ENCODE measurements at places on chromosomes 2 and 18.

DNA sequence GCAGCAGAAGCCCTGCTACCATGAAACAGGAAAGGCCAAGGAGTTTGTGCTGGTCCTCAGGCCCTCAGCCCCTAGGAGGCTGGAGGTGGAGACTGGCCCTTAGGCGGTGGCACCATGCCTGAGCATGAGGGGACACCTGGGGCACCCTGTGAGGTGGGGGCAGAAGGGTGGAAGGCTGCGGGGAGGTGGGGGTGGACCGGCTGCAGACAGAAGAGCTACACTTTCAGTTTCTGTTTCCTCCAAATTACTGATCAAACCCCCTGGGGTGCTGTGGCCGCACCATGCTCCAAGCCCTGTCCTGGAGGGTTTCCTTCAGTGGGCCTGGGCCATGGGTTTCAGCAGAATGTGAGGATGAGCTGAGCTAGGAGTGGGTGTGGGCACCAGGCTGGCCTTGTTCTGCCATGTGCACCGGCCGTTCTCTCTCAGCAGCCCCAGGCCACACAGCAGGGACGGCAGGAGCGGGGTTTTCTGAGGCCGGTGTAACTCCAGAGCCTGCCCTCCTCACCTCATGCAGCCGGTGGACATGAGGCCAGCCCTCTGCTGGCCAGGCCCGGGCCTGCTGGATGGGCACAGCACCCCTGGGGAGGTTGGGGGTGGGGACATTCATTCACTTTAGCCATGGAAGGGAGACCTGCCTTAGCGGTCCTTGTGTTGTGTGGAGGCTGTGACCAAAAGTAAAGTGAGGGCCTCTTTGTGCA, 51.5 kb downstream of the PLEKHB2 start:
- DNase-seq: no peak

DNA sequence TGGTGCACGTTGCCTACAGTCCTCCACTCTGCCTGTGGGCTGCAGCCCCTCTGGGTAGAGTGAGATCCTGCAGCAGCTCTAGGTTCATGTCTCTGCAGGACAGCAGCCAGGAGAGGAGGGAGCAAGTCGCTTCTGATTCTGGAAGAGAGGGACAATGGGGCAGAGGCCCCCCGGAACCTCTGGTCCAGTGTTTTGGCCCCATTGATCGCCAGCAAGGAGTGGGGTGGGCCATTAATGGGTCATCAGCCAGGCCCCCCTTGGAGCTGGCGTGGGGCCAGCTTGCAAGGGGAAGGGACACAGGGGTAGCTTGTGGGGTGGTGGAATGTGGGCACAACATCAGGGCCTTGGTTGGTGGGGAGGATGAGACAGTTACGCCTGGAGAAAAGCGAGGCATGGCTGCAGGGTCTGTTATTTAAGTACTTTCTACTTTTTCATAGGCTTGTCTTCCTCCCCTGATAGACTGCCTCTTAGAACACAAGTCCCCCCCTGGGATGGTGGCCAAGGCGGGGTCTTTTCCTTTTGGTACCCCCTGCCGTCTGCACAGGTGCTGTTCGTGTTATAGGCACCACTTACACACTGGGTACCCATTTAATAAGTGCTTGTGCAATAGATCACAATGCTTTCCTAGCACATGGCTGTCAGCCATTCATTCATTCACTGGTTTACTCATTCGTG, 44.6 kb downstream of the INHBB start:
- no peak for DNase-seq

DNA sequence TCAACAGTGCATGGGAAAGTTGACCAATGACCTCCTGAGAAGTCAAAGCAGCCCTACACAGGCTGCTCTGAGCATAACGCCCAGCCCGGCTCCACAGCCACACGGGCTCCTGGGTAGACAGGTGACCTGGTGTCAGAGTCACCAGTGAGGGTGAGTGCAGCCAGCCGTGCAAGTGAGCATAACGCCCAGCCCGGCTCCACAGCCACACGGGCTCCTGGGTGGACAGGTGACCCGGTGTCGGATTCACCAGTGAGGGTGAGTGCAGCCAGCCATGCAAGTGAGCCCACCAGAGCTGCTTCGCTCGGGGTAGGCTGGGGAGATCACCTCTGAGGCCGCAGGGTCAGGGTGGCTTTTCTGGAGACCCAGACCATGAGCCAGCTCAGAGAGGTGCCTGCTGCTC, 94.3 kb upstream of the TMEM18 start:
- DNase-seq: no peak

- no peak for DNase-seq
Observed at GRCh38 chr18:46320928-46321711, 216.9 kb downstream of the HAUS1 start.

DNA sequence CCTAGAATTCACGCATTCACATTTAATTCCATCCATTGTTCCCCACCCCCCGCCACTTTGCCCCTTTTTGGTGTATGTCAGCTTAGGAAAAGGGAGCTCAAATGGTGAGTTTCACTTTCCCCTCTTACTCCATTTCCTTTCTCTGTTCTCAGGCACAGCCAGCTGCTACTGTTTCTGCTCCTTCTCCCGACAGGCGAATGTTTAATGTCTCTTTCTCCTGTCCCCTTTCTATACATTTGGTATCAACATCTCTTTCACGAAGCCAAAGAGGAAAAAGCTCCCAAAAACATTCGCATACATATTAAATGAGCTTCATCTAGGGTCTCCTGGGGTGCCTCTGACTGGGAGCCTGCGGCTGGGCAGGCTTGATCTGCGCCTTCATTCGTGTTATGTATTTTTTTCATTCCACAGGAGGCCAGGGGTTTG, 124.2 kb upstream of the SATB2 start:
- DNase-seq: no peak

- no peak for DNase-seq
Observed at GRCh38 chr2:119463990-119464389, 32.3 kb downstream of the TMEM37 start.

- no peak for DNase-seq
Observed at GRCh38 chr2:96962567-96963203, 23.7 kb downstream of the FAM178B start.

DNA sequence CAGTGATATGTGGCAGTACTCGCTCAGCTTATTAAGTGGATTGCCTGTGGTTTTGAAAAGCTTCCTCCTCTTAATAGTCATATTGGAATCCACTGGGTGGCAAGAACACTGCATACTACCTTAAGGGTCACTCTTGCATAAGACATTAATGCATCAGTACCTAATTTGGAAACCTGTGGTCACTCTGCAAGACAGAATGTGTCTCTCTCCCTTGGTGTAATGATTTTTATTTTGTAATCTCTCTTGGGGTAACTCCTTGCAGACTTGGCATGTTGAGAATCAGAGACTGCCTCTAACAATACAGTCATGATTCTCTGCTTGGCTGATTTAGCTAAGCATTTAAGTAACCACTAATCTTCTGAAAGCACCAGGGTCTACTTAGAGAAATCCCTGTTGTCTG, 33.0 kb upstream of the IER3IP1 start:
- no peak for DNase-seq

GRCh38 chr2:8413589-8414135, 268.2 kb upstream of the ID2 start:
- DNase-seq: no peak

DNA sequence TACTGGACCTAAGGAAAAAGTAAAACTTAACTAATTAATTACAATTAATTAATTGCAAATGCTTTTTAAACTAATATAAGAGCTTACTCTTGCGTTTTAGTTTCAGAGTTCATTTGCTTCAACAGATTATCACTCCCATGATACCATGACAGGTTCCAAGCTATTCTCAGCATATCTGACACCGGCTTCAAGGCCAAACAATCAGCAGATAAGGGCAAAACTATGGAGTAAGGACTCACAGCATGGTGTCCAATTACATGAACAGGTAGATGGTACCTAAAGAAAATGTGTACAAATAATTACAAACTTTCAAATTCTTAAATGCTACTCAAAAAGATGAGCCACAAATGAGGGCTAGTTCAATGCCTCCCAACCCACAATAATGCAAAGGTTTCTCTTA, 77.2 kb downstream of the RTTN start:
- no peak for DNase-seq

- no peak for DNase-seq
Observed at GRCh38 chr2:53460347-53460746, 307.3 kb upstream of the CHAC2 start.

- DNase-seq: no peak
Observed at GRCh38 chr18:48694295-48694694, 155.5 kb downstream of the CTIF start.

- no peak for DNase-seq
Observed at GRCh38 chr2:134739236-134739878, 20.6 kb upstream of the TMEM163 start.

- DNase-seq: no peak
Observed at GRCh38 chr2:197986977-197987376, 182.6 kb downstream of the PLCL1 start.

DNA sequence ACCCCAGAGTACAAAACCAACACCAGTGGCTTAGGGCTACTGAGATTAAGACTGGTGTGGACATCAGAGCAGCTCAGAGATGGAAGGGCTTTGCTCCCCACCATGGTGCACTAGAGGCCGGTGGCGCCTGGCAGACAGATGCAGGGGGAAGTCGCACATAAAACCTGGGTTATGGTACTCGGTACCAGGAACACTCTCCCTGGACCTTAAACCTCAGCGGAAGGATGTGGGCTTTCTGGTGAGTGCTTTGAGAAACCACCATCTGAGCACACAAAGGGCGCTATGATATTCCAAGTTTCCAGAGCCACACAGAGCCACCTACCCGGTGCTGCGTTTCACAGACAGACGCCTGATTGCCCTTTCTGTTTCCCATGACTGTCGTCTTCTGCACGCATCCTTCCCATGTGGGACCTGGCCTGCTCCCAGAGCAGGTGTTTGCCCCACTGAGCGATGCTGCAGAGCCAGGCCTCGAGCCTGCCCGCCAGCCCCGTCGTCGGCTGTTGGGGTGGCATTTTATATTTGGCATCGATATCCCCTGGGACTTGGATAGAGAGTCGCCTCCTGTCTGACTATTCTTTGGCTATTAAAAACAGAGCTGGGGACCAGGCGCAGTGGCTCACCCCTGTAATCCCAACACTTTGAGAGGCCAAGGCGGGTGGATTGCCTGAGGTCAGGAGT, 89.5 kb upstream of the ODC1 start:
- no peak for DNase-seq

- DNase-seq: no peak
Observed at GRCh38 chr18:48739266-48740067, 200.6 kb downstream of the CTIF start.

DNA sequence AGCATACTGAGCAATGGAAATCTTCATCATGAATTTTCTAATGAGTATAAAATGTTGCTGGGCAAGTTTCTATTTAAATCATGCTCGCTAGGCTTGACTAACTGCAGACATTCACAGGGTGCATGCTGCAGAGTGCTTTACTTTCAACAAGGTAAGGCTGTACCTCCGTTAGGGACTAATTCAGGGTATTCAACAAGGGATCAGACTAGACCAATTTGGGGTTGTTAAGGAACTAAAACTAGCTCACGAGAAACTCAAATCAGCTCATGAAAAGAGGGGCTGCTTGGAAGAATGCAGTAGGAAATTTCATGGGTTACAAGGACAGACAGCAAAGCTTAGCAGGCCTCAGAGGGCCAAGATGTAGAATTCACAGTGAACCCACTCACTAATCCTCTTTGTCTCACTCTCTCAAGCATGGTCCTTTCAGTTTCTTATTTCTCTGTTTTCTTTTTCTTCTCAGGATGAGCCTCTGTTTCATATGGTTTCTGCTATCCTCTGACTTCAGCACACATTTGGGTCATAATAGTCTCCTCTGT, 2.2 kb downstream of the MYO3B start:
- no peak for DNase-seq

GRCh38 chr2:180085144-180085543, 78.0 kb upstream of the CWC22 start:
- no peak for DNase-seq

DNA sequence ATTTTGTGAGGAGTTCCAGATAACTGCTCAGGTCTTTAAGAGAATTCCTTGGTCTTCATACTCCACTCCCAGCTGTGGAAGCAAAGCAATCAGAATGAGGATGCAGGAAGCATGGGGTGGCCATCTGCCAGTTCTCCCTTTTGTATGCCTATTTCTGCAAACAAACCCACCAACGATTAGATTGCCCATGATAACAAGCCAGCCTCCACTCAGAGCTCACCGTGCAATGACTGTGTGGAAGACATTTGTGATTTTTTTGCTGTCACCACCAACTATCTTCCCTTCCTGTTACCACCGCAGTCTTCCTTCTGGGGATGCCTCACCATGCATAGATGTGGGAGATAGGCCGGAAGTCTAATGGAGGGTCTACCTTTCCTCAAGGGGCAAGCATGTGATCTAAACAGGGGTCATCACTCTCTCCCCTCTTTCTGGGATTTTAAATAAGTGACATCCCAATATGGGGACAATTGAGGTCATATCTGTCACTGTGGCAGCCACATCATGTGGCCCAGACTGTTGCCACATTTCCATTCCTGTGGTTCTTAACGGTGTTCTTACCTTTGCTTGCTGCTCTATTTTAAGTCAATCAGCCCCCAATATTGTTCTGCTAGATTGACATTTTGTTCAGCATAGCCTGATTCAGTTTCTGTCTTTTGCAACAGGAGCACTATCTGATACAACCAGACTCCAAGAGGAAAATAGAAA, 4.4 kb downstream of the AFF3 start:
- no peak for DNase-seq

DNA sequence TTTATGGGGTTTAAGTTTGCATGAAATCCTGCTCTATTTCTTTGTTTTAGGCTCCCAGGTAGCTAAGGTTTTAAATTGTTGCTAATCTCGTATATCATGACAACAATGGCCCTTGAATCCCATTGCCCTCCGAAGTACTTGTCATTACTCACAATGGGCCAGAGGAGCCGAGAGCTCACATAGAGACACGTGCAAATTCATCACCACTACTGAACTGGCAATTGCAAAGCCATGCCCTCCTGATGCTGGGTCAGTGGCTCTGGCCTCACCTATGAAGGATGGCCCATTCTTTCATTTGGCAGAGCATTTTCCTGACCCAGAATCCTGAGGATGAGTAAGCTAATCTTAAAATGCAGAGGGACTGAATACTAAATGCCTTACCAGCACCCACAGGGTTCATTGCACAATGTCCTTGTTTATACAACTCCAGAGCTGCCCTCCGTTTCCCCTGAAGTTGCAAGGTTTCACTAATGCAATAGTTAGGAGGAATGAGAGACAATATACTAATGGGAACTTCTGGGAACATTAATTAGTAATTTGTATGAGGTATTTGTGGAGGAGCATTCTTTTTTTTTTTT, 71.6 kb upstream of the GAREM1 start:
- DNase-seq: no peak

DNA sequence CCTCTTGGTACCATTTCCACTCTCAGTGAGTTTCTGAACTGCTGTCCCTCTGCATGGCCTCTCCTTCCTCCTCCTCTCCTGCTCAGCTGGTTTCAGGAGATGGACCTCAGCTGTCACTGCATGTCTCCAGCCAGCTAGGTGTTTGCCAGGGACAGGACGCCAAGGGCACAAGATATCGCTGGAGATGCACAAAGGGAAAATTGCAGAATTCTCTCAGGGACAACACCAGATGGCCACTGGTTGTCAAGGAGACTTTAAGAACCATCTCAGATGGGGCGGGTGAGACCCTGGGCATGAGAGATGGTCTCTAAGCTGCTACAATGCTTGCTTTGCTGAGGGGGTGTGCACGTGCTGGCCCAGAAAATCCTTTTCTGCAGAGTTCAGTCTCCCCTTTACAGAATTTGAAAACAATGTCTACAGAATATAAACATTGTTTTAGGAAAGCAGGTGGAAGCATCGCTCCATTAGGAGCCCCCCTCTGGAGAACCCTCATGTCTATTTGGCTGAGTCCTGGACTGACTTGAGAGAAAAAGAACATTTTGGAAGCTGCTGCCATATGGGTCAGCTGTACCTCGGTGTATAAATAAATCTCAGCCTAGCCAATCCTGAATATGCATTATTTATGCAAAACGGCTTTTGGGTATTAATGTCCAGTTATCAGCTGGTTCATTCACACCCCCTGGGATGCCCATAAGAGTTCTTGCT, 57.8 kb upstream of the SPP2 start:
- DNase-seq: no peak

- DNase-seq: no peak
Observed at GRCh38 chr18:57754577-57755338, 48.4 kb downstream of the ATP8B1 start.
